ENCODE measurements at places on chromosomes 2 and 18. TPM values are rescaled to one million over a fixed set of nuclear protein-coding genes. Genes with fewer than 3 reads are reported as not detected.

- DNase-seq: no peak
Measured at GRCh38 chr18:23021623-23022022, 88.5 kb downstream of the RBBP8 start.

DNA sequence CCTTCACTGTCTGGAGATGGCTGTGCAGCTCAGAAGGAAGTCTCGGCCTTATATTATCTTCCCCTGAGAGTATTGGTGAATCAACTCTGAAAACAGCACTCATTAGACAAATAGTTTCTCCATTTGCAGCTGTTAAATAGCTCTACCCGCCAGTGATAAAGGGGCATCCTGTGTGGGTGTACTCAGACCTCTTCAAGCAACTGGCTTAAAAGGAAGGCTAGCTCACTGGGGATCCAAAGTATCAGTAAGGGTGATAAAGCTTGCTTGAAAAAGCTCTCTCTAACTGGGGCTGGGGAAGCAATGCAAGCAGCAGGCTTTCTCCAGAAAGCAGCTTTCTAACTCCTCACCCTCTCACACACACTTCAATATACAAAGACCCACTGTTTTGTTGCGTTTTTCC lies 64.9 kb upstream of the PSMD14 start:
- DNase-seq: no peak

The DNAH7 gene
- polyA plus RNA-seq: 0.28 TPM

DNA sequence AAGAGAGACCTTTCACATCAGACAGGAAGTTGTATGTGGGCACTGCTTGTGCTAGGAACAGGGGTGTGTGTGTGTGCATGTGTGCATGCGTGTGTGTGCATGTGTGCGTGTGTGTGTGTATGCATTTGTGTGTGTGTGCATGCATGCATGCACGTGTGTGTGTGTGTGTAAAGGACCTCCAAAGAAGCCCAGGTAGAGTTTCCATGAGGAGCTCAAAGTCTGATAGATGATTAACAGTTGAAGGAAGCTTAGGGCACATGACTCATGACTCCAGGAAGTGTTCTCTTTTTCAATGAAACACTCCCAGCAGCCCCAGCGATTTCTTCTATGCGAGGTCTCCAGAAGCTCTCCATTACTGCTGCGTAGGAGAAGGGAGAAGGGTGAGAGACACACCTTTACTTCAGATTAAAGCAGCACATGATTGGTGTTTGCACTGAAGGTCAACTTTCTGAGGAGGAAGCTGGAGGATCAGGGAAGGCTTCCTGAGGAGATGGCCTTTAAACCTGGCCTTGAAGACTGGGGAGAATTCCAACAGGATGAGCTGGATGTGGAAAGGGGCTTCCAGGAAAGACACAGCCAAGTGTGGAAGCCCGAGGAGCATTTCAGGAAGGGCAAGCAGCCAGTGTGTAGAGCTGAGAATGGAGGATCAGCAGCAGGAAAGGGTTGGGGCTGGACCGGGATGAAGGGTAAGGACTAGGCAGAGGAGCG lies 77.7 kb downstream of the SMAD4 start:
- no peak for DNase-seq

DNA sequence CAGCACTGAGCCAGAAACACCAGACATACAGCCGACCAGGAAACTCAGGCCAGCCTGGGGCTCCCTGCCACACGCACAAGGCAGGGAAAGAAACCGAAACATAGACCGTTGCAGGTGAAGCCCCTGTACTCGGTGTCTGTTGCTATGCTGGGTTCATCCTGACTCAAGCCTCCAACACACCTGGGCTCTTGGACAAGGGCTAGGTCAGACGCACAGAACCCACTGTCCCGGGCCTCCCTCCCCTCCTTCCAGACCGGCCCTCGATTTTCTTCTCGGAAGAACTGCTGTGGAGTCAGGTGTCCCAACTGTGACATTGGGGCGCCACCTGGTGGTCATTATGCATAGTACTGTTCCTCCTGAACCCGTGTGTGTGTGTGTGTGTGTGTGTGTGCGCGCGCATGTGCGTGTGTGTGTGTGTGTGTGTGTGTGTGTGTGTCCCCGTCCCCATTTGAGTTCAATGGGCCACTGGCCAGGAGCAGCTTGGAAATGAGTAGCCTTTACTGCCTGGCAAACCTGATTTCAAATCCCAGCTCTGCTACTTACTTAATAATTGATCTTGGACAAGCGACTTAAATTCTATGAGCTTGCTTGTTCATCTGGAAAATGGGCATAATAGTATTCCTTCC lies 55.4 kb upstream of the GLI2 start:
- DNase-seq: peak; percentile 25

GRCh38 chr2:104120171-104120570 lies 733.7 kb upstream of the POU3F3 start:
- DNase-seq: no peak

GRCh38 chr2:28049416-28049815 lies 158.9 kb downstream of the BABAM2 start:
- no peak for DNase-seq
